ENCODE measurements at places on chromosomes 7 and 10. TPM values are rescaled to one million over a fixed set of nuclear protein-coding genes. Genes with fewer than 3 reads are reported as not detected.

Gene PAPOLB
- total RNA-seq = 0.11 TPM

Gene OR13A1
- not detected for total RNA-seq

Gene AGR2
- total RNA-seq = not detected

Gene CFAP58
- 0.71 TPM for total RNA-seq

Gene RALA
- 68.5 TPM for total RNA-seq

Gene EVX1
- total RNA-seq = not detected

Gene ANKRD22
- not detected for total RNA-seq

Gene CDK1
- total RNA-seq = 111 TPM

Gene FAM25C
- not detected for total RNA-seq

Gene SLC29A4
- total RNA-seq = 6.9 TPM

Gene PIK3AP1
- total RNA-seq = 2.9 TPM

Gene KEL
- total RNA-seq = 1.8 TPM

Gene SRRM3
- total RNA-seq = 17.4 TPM

Gene INHBA
- 2.7 TPM for total RNA-seq

Gene BMPER
- 0.69 TPM for total RNA-seq

Gene LYZL2
- total RNA-seq = not detected

Gene ADGRA1
- total RNA-seq = 0.17 TPM

Gene PRSS37
- total RNA-seq = not detected

Gene FGF8
- total RNA-seq = 3.9 TPM

Gene ERVW-1
- total RNA-seq = not detected

Gene ALOX5
- 1.6 TPM for total RNA-seq

Gene IKZF1
- 0.71 TPM for total RNA-seq

Gene CAV2
- total RNA-seq = 6.4 TPM
